Activated T-cell treated with anti-CD3 and anti-CD28 coated beads for 4 hours (primary cell): ENCODE measurements at places on chromosomes 2 and 18.

DNA sequence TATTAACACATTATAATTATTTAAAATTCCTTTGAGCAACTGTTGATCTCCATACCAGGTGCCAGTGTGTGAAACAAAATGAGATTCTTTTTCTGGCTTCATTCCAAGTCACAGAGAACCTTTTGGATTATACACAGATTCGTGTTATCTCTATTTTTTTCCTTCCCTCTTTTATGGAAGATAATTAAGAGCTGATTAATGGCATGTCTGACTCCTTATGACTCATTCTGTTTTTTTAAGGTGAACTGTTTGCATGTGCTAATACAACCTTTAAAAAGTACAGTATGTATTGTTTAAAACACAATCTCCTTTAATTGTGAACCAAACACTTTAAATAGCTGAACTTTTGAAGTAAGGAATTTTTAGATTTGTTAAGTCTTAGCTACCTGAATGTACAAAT is 39.3 kb downstream of the PELI1 start:
- no peak for DNase-seq

GRCh38 chr2:73859721-73860586 is 31.2 kb downstream of the STAMBP start:
- DNase-seq = peak; percentile 3

GRCh38 chr18:26843760-26844159 is 21.7 kb downstream of the AQP4 start:
- DNase-seq = no peak

- peak; percentile 90 for DNase-seq
These were observed 69.5 kb downstream of the HAUS1 start for GRCh38 chr18:46173393-46174341.

GRCh38 chr2:42331569-42332284 is 29.3 kb downstream of the COX7A2L start:
- DNase-seq = no peak

DNA sequence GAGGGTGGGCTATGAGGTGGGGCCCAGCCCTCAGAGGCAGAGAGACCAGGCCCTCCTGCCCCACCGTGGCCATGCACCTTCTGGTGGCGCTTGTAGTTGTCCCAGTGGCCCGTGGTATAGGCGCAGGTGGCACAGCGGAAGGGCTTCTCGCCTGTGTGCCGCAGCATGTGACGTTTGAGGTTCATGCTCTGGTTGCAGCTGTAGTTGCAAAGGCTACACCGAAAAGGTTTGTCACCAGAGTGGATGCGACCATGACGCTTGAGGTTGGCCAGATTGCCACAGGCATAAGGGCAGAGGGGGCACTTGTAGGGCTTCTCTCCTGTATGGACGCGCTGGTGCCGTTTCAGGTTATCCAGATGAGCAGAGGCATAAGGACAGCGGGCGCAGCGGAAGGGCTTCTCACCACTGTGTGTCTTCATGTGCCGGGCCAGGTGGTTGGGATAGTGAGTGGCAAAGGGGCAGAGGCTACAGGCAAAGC is 2.9 kb downstream of the ZNF513 start:
- no peak for DNase-seq

DNA sequence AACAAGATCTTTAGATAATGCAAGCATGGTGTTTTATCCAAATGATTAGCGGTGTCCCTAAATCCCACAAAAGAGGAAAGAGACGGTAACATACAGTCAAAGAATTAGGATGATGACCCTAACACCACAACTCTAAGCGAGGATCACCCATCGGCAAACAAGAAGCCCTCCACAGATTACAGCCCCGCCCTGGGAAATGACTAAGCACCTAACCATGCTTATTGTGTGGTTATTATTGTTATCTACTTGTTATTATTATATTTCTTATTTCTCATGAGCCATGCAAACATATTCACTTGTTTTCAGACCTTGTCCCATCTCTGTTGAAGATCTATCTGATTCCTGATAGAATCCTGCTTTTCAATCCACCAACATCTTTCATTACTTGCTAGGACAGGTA is 651.3 kb downstream of the NYAP2 start:
- DNase-seq = no peak

DNA sequence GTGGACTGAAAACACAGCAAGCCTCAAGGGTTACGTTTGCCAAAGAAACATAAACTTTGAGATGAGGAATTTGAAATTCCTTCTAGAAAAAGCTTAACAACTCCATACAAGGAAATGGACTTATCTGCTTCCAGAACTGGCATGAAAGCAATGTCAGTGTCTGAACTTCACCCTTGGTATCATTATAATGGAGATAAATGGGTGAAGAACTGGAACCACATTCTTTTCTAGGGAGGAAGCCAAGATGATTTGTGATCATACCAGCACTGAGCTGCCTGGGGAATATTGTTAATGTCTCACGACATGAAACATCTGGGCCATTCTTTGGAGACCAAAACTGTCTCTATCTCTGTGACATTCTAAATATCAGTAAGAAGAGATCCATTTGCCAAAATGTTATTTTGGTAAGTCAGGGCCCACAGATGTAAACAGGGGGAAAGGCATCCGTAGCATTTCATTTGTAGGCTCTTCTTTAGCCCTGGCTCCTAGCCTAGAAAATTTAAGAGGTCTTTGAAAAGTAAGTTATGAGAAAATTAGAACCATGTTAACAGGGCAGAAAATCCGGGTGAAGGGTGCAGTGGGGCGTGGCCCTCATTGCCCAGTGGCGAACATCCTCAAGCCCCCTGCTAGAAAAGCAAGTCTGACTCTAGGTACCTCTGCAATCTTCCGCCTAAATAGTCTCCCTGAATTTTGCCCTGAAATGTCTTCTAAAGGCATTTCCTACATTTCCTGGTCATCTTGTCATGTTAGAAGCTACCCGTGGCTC is 295.3 kb upstream of the EPAS1 start:
- no peak for DNase-seq

DNA sequence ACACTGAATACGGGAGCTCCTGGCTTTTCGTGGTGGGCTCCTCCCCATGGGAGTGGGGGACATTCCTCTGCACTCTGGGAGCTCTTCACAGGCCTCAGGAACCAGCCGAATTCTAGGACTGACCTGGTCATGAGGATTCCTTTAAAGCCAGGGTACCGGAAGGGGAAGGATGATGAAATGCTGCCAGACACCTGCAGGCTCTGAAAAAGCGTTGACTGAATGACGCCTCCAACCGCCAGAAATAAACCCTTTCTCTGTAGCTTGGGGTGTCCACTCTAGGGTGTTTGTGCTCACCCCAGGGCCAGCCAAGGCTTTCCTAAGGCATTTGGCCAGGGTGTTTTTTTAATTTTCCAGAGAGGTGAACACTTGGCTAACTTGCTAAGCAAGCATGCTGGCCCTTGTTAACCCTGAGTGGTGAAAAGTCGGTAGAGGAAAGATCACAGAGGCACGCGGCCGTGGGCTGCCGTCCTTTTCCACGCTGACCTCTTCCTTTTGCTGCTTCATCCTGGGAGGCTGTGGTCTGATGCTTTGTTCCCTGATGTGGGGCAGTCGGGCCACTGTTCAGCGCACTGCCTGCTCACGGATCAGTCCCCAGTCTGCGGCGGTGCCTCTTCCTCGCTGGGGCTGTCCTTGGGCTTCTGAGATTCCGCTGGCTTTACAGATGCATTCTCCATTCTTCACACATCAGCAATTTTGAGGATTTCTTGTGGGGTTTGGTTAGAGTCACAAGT is 32.0 kb downstream of the IMPA2 start:
- no peak for DNase-seq

GRCh38 chr2:239193925-239194677 is 206.7 kb downstream of the HDAC4 start:
- no peak for DNase-seq

DNA sequence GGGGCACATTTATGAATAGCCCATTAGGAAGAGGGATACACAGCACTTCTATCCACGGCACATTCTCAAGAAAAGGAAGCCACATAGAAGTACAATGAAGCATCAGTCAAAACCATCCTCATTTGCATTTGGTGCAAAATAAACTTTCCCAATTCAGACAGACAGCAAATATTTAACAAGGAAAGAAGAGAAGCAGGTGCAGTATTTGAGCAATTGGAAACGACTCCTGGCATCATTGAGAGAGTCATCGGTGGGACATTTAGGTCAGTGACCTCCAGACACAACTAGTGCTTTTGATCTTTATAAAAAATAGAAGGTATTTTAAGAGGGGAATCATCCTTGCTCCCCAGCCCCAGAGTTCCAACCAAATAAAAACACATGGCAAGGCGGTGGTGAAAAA is 118.0 kb downstream of the MREG start:
- no peak for DNase-seq

DNA sequence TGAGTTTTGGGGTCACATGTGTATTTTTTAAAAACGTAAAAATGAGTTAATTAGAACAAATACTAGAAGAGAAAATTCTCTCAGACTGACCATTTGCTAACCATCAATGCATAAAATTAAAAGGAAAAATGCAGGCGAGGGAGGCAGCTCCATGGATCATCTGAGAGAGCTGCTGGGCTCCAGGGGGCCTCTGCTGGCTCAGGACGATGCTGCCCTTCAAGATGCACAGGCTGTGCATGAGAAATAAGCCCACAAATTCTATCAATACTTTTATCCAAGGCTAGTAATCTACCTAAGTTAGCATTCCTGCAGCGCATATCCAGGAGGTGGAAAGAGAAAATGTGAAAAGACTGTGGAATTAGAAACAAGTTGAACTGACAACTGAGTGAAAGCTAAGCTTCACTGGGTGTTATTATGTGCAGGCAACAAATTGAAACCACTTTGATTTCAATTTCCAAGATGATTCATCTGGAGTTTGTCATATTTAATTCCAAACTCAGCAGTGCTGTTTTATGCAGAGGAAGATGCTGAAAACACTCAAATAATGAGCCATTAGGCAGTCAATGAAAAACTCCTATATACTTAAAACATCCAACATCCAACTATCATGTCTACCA is 261.1 kb downstream of the NBAS start:
- DNase-seq = no peak

DNA sequence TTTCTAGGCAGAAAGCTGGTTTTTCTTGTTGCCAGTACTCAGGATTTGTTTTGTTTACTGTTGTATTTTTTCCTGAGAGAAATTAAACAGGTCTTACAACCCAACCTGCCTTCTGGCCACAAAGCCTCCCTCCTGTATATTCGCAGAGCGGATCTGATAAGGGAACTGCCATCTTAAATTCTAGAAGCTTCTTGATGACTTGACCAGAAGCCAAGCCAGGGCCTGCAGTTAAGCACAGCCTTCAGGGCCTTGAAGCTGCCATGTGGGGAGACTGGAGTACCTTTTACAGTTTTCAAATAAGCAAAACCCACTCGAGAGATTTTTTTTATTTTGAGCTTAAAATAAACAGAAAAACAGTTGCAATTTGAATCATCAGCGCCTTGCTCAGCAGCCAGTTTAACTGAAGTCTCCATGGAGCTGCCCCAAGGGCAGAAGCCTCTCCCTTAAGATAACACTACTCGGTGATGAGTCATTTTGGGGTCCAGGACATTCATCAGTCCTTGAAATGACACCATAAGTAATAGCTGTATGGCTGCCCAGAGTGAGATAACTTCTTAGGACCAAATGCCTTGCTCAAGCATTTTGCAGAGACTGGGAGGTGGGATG is 51.5 kb upstream of the PHLPP1 start:
- DNase-seq = no peak

GRCh38 chr2:110973262-110973661 is 147.5 kb upstream of the BCL2L11 start:
- no peak for DNase-seq

GRCh38 chr2:20479835-20480234 is 33.0 kb downstream of the RHOB start:
- DNase-seq = no peak
